NCI-H187 treated with DMSO at 0.1 percent for 48 hours (cell line): ENCODE measurements at places on chromosomes 12 and 14.

GRCh38 chr12:65022421-65022820, 98.7 kb downstream of the WIF1 start:
- DNase-seq = no peak

GRCh38 chr12:56229916-56230431, at the start of gene SLC39A5:
Gene SLC39A5 (plus strand): TSS chr12:56230051. CDS start chr12:56231275, 1,224 bp downstream.
- no peak for DNase-seq

DNA sequence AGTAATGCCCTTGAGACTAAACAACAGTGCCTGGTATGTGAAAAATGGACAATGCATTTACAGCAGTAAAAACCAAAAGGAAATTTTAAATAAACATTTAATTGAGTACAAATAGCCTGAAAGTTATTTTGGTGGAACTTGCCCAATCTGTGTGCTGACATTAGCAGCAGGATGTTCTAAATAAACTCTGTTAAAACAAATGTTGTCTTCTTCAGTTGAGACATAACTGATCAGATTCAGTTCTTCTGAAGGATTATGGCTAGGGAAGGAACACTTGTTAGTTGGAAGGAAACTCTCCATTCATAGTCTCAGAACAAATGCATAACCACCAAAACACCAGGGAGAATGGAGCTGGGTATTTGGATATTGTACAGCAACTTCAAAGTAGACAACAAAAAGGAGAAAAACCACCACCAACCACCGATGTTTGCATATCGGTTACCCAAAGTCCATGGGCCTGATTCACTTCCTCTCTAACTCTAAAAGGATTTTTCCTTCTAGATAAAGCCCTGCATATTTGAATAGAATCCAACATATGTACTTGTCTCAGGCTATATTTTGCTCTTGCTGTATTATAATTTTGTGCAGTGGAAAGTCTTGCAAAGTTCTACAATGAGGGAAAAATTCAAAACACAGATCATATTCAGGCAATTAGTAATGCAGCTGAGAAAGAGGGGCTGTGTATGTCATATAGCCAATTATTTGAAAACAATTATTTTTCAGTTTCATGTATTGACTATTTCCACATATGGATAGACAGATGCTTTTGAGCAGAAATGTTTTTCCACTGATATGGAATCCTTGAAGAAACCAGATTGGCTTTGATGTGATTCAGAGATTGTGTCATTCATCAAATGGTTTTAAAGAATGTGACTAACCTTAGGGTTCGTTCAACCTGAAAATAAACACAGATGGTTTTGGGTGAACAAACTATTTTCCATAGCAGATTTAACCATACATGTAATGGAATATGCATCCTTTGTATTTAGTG, 152.2 kb upstream of the BMP4 start:
- no peak for DNase-seq

DNA sequence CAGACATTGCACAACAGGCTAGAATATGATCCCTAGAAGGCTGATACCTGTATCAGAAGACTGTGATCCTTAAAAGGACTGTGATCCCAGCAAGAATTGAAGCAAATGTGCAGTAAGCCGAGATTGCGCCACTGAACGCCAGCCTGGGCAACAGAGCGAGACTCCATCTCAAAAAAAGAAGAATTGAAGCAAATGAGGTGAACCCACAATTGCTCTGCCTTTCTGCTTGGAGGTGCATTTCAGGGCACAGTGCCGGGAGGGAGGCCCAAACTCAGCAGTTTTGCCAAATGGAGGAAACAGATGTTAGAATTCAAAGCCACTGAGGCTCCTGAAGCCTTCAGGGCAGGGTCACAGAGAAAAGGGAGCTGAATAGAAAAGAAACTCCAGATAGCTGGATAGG, 61.1 kb upstream of the COCH start:
- DNase-seq = no peak

DNA sequence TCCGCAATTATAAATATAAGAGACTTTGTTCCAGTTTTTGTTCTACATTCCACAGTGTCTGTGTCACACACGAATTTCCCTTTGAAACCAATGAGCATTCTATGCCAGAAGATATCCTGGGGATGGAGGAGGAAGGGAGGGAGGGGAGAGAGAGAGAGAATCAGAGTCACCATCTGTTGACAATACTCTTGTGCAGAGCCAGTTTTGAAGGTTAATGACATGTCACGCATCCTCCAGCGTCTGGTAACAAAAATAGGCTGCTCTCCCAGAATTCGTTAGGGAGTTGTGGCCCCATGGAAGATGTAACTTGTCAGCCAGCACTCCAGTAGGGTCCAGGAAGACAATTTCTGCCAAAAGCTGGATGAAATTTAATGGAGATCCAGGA, 213.5 kb upstream of the KRR1 start:
- peak; percentile 76 for DNase-seq

- DNase-seq = no peak
Measured at GRCh38 chr12:13230500-13230899, 34.0 kb downstream of the EMP1 start.

- DNase-seq = no peak
Measured at GRCh38 chr12:131380965-131381705, 329.8 kb upstream of the SFSWAP start.

- DNase-seq = no peak
Measured at GRCh38 chr12:127677537-127678131, 589.3 kb upstream of the TMEM132C start.

DNA sequence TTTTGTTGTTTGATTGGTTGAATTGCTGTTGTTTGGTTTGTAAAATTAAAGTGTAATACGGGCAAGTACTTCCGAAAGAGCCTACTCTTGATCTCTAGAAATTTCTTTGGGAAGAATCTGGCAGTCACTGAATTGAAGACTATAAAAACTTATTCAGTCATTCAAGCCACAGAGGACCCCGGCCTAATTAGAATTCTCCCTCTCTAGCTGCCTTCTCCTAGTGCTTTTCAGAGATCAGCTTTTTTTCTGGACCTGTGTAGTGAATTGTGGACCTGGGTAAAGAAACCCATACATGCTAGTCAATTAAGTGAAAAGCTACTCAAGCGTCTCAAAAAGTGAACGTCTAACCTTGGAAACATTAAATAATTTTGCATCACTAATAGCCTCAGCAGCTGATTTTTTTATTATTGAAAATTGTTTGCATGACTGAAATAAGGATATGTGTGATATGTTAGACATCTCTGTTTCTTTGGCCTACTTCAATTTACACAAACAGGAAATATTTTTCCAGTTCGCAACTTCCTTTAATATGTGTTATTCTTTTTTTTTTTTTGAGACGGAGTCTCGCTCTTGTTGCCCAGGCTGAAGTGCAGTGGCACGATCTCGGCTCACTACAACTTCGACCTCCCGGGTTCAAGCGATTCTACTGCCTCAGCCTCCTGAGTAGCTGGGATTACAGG, 27.2 kb downstream of the EFCAB11 start:
- no peak for DNase-seq

- no peak for DNase-seq
Measured at GRCh38 chr12:116404913-116405611, 127.6 kb upstream of the MED13L start.

DNA sequence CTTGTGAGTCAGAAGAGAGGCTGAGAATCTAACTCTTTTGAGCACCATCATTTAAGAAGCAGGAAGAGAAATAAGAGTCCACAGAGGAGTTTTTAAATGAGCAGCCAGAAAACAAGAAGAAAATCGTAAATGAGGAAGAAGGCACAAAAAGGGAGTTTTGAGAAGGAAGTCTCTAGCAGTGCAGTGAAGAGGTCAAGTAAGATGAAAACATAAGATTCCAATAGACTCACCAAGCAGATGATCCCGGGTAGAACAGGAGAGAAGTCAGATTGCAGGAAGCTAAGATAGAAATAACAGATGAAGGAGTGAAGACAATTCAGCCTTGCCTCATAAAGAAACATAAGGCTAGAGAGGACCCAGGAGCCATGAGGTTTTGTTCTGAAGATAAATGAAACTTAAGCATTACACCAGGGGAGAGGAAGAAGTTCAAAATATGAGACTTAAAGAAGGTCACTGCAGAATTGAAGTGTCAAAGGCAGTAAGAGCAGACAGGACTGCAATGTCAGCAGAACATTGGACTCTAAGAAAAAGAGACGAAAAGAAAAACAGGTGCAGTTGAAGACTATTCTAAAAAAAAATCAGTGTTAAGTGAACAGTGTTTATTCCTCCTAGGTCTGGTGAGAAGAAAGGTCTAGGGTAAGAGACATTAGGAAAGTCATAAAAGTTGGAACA, 229.0 kb downstream of the SEC23A start:
- no peak for DNase-seq

DNA sequence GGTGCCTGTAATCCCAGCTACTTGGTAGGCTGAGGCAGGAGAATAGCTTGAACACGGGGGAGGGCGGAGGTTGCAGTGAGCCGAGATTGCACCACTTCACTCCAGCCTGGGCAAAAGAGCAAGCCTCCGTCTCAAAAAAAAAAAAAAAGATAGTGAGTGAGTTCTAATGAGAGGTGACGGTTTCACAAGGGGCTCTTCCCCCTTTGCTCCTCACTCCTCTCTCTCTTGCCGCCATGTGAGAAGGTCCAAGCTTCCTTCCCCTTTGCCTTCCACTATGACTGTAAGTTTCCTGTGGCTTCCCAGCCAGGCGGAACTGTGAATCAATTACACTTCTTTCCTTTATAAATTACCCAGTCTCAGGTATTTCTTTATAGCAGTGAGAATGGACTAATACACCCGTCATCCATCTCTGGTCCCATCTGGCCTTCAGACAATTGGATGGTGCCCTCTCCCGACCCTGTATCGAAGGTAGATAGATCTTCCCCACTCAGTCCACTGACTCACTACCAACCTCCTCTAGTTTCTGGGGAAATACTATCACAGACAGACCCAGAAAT, 27.0 kb upstream of the RCOR1 start:
- no peak for DNase-seq

GRCh38 chr14:50318031-50318626, 6.0 kb downstream of the DMAC2L start:
- DNase-seq = no peak

DNA sequence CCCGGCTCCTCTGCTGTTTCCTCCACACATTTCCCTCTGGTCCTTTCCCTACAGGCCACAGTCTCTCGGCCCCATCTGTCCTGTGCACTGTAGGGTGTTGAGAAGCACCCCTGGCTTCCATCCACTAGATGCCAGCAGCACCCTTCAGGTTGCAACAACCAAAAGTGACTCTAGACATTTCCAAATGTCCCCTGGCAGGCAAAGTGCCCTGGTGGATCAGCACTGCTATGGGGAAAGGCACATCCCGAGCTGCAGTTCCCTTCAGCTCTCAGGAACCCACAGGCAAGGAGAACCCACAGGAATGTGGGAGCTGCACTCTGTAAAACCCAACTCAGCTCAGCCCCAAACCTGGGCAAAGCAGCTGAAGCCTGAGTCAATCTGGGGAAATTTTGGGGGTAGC, 77.0 kb downstream of the RBM19 start:
- no peak for DNase-seq

- DNase-seq = no peak
Measured at GRCh38 chr12:111440152-111440551, 34.4 kb downstream of the SH2B3 start.

DNA sequence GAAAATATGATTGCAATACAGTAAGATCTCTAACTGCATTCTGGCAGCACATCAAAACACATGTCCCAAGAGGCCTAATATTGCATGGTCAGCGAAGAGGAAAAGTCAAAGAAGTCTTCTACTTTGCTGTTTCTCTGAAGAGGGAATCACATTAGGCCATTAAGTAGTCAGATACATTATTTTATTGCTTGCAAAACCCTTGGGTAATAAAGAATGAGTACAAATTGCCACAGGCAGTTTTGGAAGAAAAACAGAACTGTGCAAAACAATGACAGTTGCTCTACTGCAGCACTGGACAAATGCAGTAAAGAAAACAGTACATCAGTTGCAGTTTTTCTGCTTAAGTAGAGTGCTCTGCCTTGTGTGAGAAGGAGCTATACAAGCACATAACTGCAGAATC, 211.9 kb downstream of the MED13L start:
- no peak for DNase-seq

DNA sequence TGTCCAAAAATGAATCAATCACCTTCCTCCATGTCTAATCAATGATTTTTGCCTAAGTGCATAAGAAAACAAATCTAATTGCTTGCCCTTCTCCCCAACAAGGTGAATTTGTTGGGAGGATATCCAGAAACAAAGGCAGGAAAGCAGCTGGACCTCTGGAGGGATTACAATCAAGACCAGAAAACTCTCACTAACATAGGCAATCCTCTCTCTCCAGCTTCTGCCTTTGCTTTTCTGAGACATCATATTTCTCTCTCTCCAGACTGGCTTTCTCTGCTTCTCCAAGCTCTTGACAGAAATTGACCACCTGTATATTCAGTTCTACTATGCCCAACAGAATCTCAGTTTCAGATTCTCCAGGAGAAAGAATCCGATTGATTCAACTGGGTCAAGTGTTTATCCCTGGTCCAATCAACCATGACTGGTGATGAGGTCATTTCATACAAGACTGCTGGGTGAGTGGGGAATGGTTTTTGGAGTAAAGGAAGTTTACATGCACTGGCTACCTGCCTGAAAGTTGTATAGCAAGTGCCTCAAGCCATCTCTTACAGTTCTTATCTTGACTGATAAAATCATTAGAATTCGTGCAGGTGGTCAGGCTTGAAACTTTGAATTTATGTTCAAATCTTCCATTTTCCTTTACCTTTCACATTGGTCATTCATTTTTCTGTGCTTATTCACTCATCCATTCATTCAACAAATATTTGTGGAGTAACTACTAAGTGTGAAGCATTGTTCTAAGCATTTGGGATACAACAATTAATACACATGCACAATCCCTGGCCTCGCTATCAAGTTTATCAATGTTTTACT, 22.2 kb upstream of the CFAP54 start:
- DNase-seq = no peak

DNA sequence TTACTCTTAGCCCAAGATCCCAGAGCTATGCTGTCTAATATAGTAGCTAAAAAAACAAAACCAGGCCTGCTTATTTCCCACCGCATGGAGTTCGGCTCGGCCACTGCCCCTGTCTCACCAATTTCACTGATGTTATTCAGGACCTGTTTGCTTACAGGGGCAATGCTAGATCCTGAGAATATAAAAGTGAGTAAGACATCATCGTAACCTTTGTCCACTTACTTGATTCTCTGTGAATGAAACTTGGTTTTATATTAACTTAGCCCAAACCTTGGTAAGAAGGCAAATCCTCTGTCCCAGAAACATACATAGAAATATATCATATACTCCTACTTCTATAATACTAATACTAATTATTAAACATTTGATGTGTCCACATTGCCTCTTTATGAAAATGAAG, 56.6 kb downstream of the RNFT2 start:
- DNase-seq = no peak

DNA sequence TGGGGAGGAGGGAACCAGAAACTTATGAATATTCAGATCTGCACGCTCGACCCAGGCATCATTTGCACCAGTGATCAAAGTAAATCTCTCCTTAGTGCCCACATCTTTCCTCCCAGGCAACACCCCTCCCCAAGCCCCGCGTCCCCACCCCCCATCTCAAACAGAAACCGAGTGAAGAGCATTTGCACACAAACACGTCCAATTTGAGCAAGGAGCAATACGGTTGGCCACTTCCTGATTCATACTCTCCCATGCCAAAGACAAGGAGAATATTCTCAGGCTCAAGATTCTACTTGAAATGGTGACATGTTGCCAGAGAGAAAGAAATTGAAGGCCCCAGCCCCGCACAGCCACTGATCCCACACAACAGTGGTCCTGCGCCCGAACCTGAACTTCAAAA, 7.1 kb downstream of the FOXN3 start:
- DNase-seq = no peak
